RKO (cell line): ENCODE measurements at places on chromosomes 13 and 19.
A peak's percentile ranks its signal among the peaks of the same experiment; 100 is the strongest.

- no peak for DNase-seq
Observed at GRCh38 chr19:4266253-4267000, 12.6 kb upstream of the SHD start.

GRCh38 chr19:49952906-49953305 lies 8.1 kb downstream of the SIGLEC11 start:
- no peak for DNase-seq

DNA sequence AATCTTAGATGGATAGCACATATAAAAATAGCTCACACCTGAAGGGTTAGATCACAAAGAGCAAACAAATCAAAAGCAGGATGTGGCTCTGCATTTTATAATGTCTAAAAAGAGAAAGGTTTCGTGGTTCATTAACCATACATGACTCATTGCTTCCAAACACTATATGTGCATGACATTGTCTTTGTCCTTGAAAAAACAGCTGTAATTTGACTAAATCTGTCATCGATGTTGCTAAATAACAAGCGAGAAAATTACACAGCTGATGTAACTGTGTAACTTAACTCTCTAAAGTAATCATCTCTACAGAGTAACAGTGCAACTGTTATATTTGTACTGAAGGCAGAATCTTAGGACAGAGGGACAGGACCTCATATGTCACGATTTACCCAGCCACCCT lies 383.1 kb upstream of the GPC6 start:
- DNase-seq, result peak; percentile 23

DNA sequence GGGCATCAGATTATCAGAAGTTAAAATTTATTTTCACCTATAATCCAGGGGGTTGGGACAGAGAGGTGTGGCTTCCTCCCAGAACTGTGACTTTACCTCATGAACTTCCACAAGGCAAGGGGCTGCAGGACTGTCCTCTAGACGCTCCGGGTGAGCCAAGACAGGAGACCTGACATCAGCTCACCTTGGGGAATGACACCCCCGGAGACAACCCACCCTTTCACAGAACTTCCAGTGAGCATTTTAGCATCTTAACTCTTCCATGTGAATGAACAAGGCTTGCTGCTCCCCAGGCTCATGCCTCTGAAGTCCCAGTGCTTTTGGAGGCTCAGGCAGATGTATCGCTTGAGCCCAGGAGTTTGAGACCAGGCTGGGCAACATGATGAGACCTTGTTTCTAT lies 29.4 kb upstream of the TFDP1 start:
- DNase-seq, result no peak

DNA sequence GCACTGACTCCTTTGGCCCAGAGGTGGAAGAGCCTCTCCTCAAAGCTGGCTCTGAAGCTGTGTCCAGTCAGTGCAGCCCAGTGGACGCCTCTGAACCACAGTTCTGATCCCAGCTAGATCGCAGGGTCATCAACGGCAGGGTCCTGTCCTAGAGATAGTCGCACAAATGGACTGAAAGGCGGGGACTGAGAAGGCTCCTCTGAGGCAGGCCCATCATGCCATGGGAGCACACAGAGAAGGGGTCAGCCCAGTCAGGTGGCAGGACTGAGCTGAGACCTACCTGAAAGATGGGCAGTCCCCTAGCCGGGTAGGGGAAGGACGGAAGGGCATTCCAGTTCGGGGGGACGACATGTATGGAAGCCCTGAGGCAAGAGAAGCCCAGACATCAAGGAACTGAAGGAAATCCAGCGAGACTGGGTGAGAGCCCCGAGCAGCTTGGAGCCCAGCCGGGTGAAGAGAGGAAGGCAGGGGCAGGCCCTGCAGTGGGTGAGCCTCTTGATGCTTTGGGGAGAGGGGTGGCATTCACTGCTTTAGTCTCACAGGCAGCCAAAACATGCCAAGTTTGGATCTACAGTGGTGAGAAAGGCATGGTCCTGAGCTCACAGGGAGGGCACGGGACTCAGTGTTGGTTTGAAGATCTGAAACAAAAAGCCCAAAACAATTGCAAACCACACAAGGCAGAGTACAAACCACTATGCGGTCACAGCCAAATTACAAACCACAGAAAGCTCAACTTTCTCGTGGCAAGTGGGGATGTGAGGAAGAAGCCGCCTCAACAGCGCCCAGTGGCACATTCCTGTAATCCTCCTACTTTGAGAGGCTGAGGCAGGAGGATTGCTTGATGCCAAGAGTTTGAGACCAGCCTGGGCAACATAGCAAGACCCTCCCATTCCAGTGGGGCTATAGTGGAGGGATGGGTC lies 10.0 kb downstream of the CALM3 start:
- no peak for DNase-seq

- DNase-seq, result no peak
Observed at GRCh38 chr13:67107979-67108378, 122.2 kb downstream of the PCDH9 start.

- no peak for DNase-seq
Observed at GRCh38 chr13:75145927-75146326, 336.0 kb downstream of the TBC1D4 start.

DNA sequence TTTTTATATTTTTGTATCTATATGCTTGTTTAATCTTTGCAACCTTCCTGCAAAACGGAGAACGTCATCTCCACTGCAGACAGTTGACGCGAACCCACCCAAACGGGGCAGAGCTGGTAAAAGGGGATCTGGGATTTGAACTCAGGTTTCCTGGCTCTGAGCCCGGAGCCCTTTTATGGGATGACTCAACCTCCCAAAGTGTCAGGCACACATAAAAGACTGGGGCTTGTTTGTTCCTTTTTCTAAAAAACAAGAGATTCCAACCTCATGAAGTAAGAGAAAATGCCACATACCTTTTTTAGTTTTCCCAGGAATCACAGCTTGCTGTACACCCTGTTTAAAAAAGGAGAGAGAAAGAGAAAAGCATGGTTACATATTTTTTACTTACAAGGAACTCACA lies 78.9 kb downstream of the GADD45B start:
- no peak for DNase-seq

DNA sequence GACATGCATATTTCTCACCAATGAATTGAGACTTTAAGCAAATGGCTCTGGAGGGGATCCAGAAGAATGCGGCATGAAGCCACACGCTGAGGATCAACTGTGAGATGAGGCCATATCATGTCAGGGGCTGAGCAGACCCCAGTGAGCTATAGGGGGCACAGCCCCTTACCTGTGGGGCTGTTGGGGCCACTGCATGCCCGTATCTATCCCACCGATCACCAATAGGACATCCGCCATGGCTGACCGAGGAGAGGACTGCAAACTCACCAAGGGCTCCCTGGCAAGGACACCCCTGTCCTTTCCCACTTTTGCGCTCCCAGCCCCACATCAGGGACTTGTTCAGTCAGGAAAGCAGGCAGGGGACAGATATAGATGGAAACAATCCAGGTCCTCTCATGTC lies 78.0 kb downstream of the SERP2 start:
- DNase-seq, result no peak

DNA sequence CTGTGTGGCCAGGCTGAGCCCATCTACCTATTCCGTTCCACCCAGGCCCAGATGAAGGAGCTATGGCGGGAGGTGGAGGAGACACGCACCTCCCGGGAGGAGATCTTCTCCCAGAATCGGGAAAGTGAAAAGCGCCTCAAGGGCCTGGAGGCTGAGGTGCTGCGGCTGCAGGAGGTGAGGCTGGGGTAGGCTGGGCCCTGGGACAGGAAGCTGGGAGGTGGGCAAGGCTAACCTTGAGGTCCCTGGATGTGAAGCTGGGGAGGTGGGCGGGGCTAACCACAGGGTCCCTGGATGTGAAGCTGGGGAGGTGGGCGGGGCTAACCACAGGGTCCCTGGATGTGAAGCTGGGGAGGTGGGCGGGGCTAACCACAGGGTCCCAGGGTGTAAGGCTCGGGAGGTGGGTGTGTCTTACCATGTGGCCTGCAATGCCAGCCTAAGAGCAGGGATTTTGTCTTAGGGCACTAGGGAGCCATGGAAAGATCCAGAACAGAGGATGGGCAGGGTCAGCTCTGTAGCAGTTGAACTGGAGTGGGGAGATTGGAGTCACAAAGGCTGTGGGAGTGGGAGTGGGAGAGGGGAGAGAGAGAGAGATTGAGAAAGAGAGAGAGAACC lies 36.9 kb downstream of the KCNC3 start:
- DNase-seq, result no peak

- DNase-seq, result no peak
Observed at GRCh38 chr13:44669534-44669933, 93.4 kb upstream of the TSC22D1 start.

GRCh38 chr19:2330255-2330631 lies 1.8 kb downstream of the SPPL2B start:
- DNase-seq, result no peak

DNA sequence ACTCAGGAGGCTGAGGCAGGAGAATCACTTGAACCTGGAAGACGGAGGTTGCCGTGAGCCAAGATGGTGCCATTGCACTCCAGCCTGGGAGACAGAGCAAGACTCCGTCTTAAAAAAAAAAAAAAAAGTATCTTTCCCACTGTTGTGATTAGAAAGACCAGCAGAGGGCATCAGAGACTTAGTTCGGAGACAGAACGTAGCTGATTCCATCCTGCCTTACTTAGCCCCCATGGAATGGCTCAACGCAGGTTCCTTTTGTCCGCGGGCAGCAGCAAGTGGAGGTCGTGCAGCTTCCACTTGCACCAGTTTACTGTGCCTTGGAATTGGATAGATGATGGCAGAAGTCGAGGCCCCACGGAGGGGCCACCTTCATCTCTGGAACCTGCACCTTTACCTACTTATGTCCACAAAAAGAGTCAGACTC lies 8.1 kb downstream of the TIMM29 start:
- DNase-seq, result peak; percentile 86

- no peak for DNase-seq
Observed at GRCh38 chr19:16596399-16596798, 24.2 kb upstream of the SLC35E1 start.

GRCh38 chr13:74221752-74222151 lies 87.5 kb upstream of the KLF12 start:
- DNase-seq, result no peak

DNA sequence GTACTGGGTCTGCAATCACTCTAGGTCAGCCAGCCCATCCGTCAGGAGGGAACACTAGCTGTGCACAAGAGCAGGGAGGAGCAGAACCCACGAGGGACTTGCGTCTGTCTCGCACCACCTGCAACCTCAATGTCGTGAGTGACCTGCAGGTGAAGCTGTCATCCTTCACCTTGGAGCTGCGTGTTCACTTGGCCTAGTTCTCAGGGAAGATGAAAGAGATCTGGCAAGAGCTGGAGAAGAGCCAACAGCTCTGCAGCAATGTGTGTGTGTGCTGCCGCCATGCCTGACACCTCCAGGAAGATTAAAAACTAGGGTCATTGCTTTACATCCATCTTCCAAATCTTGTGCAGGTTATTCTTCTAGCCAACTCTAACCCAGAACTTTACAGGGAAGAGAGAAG lies 117.6 kb upstream of the MRI1 start:
- no peak for DNase-seq

GRCh38 chr13:103067751-103068555 lies 1.7 kb upstream of the SLC10A2 start:
- DNase-seq, result no peak

DNA sequence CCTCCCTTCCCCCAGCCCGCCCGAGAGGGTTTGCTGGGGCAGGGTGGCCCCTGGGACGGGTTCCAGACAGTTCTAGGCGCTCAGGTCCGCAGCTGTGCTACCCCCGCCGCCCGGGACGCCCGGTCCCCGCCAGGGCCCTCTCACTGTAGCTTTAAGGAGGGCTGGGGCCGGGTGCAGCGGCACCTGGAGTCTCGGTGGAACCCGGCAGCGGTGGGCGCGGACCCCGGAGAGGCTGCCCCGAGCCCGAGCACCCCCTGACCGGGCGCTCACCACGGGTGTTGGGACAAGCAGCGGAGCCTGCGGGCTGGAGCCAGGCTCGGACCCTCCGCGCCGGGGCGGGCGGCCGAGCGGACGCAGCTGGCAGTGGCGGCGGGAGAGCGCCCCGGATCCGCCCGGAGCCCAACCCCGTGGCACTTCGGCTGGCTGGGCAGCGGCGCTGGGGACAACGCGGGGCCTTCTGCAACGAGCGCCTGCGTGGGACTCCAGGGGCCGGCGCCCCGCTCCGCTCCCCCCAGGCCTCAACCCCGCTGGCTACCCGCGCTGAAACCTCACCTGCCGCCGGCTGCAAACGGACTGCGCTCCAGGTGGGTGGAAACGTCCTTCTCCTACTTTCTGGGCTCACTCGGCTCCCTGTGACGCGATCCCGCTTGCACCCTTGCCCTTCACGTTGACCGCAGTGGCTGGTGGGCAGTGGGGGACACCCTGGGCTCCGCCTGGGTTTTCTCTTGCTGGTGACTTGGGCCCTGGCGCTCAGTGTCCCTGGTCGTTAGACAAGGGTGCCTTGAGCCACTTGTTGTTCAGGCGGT lies 81.1 kb downstream of the ZNF429 start:
- no peak for DNase-seq

GRCh38 chr13:109877809-109878208 lies 91.4 kb upstream of the IRS2 start:
- no peak for DNase-seq

DNA sequence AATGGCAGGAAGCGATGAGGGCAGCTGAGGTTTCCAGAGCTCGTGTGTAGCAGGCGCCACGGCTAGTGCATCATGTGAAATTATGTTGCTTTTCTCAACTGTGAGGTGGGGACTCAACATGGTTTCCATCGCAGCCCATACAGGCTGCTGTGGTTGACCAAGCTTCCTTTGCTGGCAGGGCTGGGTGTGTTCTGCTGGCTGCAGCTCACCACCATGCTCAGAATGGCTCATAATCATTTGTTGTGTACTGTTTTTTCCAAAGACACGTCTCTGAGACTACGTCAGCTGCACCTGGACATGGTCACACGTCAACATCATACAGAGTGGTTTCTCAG lies 16.1 kb upstream of the RASA3 start:
- no peak for DNase-seq

- DNase-seq, result no peak
Observed at GRCh38 chr19:37470216-37470615, 1.1 kb downstream of the ZNF570 start.

GRCh38 chr19:30778961-30779715 lies 407.0 kb downstream of the ZNF536 start:
- DNase-seq, result no peak

DNA sequence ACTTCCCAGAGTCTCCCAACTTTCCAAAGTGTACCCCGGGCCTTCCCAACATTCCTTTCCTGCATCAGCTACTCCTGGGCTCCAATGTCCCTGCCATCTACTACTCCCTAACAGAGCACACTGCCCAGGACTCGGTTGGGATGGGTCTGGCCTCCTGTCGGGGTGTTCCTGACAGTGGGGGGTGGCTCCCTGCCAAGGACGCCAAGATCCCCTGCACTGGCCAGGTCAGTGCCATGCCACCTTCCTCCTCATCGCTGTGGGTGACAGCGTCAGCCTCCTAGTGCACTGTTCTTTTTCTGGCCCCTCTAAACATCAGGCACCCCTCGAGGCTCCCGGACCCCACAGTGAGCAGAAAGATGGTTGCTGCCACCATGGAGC lies 13.8 kb downstream of the EPS15L1 start:
- DNase-seq, result no peak

- DNase-seq, result no peak
Observed at GRCh38 chr19:40741527-40742390, 8.5 kb downstream of the ACTMAP start.

GRCh38 chr19:33048806-33049676 lies 15.6 kb downstream of the RHPN2 start:
- no peak for DNase-seq
